Small intestine (tissue), 16 donors: ENCODE measurements at places on chromosomes 7 and 10.

GRCh38 chr10:17001961-17002749 lies 127.5 kb downstream of the CUBN start:
- DNase-seq = no peak

GRCh38 chr10:52316500-52316899 lies 2.4 kb downstream of the DKK1 start:
- DNase-seq = no peak

DNA sequence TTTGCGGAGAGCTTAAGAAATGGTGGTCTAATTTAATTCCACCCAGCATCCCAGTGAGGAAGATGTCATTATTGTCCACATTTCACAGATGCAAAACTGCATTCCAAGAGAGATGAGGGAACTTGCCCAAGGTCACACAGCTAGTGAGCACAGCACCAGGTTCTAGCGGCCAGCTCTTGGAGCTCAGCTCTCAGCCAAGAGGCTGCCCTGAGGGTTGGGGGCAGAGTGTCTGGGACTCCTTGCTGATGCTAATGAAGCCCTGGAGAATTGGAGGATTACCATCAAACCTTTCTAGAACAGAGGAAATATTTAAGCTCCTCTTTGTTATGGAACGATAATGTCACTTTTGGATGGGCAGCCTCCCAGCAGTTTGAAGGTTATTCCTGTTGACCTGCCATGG lies 48.0 kb downstream of the PLPP4 start:
- DNase-seq = no peak

DNA sequence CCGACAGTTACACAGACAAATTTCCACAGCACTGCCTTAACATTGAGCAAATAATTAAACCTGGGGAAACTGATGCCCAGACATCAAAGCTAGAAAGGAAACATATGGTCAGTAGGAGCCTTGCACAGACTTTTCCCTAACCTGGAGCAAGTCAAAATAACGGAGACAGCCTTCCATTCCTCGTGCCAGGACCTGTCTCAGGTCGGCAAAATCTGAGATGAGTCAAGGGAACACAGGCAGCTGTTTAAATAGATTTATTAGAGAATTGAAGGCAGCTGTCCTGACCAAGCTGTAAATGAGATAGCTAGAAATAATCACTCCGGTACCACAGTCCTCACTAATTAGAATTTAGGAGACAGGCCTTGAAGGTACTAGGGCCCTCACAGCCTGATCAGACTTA lies 81.2 kb downstream of the RAMP3 start:
- DNase-seq = no peak

GRCh38 chr7:100829150-100829716 lies 1.9 kb upstream of the EPHB4 start:
- peak; percentile 23 for DNase-seq

GRCh38 chr7:48875045-48875916 lies 49.1 kb upstream of the CDC14C start:
- DNase-seq = peak; percentile 58

DNA sequence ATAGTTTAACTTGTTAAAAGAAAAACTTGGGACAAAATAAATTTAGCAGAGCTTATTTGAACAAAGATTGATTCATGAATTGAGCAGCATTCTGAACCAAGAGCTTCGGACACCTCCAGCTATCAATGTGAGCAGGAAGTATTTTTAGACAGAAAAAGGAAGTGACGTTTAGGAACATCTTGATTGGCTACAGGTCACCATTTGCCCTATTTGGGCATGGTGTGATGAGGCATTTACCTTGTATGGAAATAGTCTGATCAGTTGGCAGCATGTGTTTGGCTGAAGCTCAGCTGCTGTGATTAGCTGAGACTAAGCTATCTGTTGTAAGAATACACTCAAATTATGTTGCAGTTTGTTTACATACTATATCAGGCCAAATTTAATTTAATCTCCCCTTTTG lies 185.1 kb downstream of the ATRNL1 start:
- no peak for DNase-seq

GRCh38 chr7:128963327-128963757 lies 25.6 kb downstream of the IRF5 start:
- DNase-seq = no peak

GRCh38 chr10:14602807-14603533 lies 171.7 kb downstream of the FAM107B start:
- peak; percentile 22 for DNase-seq

- DNase-seq = no peak
Measured at GRCh38 chr7:24899905-24900304, 80.1 kb downstream of the OSBPL3 start.

DNA sequence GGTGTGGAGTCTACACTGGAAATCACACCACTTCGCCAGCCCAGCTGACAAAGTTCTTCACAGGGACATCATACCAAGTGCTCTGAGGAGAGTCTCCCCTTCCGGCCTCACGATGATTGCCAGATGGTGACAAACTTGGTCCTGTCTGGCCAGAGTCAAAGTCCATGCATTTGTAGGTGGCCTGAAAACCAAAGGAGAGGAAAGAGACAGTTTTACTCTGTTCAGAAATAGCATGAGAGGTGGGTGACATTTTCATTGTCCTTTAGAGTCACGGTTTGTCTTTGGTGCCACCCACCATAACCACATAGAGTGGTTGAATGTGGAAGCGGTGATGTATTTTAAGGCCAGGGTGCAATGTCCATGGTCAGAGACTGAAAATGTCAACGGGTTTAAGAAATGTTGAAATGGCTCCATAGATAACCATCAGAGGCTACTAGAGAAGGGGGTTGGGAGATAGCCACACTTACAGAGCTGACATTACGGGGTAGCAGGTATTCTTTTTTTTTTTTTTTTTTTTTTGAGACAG lies 33.0 kb downstream of the BTBD16 start:
- no peak for DNase-seq

DNA sequence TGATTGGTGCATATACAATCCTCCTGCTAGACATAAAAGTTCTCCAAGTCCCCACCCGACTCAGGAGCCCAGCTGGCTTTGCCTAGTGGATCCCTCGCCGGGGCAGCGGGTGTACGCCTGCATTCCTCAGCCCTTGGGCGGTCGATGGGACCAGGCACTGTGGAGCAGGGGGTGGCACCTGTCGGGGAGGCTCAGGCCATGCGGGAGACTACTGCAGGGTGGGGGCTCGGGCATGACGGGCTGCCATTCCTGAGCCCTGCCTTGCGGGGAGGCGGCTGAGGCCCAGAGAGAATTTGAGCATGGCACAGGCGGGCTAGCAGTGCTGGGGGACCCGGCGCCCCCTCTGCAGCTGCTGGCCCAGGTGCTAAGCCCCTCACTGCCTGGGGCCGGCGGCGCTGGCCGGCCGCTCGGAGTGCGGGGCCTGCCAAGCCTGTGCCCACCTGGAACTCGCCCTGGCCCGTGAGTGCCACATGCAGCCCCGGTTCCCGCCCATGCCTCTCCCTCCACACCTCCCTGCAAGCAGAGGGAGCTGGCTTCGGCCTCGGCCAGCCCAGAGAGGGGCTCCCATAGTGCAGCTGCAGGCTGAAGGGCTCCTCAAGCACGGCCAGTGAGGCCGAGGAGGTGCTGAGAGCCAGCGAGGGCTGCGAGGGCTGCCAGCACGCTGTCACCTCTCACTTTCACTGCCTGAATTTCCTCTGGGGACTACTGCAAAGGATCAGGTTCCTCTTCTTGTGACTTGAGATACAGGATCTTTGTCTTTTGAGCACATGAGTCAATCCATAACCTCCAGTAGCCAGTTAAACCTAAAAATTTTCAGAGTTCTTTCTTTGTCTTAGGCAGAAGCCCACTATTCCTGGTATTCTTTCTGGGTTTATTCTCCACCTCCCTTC lies 25.1 kb upstream of the ELOVL3 start:
- no peak for DNase-seq

GRCh38 chr10:43305876-43306275 lies 39.0 kb upstream of the RASGEF1A start:
- no peak for DNase-seq

DNA sequence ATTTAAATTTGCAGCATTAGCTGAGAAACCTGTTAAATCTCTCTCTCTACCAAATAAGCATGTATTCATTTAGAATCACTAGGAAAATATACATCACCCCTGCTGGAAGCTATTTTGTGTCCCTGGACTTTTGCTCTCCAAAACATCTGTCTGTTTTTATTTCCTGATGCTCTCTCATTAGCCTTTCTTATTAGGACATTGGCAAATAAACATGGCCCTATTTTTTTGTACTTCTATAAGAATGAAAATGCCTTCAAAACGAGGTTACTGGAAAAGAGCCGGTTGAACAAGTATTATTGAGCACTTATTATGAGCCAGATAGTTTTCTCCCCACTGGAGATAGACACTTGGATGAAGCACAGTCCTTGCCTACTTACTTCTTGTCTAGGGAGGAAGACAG lies 206.9 kb downstream of the GALNT17 start:
- no peak for DNase-seq

DNA sequence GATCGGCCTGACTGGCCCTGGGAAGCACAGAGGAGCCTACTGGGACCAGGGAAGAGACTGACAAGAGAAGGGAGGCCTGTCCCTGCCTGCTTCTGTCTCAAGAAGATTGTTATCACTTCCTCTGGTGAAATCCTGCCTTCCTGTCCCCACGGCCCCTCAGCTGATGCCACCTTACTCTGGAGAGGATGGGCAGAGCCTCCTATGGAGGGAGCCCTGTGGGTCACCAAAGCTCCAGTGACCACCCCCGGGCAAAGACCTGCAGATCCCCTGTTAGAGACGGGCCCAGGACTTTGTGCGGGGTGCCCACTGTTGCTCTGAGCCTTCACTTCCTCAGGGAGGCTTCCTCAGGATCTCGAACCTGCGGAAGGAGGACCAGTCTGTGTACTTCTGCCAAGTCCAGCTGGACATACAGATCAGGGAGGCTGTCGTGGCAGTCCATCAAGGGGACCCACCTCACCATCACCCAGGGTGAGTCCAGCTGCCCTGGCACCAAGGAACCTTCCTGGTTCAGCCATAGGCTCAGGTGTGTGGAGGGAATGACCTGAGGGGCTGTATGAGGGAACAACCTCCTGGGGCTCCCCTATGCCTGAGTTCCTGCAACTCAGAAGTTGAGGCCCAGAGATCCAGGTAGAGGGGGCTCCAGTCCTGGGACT lies 1.4 kb upstream of the PILRB start:
- DNase-seq = no peak

- DNase-seq = no peak
Measured at GRCh38 chr10:29896053-29896452, 163.3 kb downstream of the JCAD start.

DNA sequence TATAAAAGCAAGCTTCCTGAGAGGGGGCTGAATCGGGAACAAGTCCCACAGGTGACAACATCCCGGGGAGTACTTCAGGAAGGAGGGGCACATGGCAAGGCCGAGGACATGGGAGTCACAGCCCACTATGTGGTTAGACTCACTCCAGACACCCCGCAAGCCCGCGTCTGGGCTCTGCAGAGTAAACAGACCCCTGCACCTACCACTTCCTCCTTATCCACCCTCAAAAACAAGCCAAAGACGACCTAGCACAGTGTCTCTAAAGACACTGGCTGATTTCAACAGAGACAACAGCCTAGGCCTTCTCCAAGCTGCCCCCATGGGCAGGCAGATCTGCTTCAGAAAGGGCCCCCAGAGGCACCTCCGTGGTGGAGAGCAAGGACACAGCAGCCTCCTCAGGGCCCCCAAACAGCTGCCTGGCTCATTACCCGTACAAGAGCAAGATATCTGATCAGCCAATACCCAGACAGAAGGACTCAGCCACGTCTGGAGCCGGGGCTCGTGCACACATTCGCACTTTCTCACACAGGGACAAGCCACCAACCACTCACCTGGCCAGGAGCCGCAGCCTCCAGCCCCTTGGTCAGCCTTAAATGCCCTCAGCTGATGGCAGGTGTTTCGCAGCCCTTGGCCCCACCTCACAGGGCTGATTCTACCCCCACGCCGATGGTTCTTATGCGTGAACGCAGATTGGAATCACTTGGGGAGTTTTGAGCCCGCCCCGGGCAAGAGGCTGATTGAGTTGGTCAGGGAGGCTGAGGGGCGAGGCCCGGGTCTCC lies 10.7 kb upstream of the KPNA7 start:
- DNase-seq = peak; percentile 20

GRCh38 chr10:46526682-46527038 lies 29.8 kb downstream of the GPRIN2 start:
- DNase-seq = no peak

DNA sequence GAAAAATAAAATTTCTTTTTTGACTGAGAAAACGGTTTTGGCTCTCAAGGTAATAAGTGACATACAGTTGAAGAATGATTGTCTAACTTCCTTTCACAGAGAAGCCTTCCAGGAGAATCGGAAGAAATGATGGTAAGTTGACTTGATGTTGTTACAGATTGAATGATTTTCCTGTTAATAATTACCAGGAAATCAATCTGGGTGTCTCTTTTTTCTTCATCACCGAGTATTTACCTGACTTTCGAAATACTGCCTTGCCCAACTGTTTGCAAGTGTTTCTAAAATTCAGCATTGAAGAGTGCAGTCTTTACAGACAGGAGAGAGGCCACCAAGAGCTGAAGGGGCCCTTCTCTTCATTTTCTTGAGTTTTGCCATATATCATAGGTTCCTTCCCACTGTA lies 4.0 kb downstream of the ITIH2 start:
- no peak for DNase-seq

DNA sequence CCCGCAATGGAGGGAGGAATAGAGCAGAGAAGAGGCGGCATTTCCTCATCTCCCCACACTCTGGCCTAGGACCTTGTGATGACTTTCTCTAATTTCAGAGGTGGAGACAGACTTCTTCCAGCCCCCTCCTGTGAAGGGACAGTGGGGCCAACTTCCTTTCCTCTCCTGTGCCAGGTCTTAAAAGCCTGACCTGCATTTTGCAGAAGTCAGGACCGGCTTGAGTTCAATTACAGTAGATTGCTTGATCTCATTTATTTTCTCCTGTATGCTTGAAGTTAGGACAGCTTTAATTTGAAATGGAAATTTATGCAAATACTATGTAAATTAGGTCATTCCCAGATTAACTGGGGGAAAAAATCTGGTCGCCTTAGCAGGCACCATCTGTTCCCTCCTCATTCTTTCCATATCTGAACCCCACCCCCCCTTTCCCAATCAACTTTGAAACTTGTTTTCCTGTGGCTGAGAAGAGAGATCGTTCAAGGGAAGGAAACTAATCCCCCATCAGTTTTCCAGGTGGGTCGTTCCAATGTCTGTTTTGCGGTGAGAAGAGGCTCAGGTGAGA lies 57.1 kb downstream of the SYPL1 start:
- DNase-seq = no peak

DNA sequence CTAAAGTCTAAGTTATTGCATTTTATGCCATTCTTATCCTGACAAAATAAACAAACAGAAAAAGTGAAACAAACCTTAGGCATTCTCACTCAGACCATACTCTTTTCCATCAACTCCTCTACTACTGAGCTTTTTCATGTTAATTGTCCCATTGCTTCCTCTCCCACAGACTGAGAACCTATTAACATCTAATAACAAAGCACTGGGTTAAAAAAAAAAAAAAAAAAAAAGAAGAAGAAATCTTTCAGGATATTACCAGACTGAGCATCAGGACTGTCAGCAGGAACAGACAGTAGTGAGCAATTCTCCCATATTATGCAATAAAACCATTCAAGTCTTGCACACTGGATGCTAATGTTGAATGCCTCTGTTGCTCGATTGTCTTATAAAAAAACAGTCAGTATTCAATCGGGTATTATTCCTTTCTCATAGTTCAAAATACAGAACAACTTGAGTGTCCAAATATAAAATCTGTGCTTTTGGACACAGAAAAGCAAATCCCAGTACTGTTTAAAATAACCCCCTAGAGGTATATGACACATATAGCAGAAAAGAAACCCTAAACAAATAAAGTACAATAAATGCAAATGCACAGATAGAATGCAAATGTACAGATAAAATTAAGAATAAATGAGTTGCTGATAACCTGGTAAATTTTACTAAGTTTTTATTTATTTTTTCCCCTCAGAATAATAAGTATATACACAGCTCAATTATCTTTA lies 531.3 kb upstream of the LRRTM3 start:
- DNase-seq = no peak

- no peak for DNase-seq
Measured at GRCh38 chr7:48667407-48667806, 256.9 kb upstream of the CDC14C start.
